ENCODE measurements at places on chromosomes 4 and X.

- peak; percentile 45 for DNase-seq
Measured at GRCh38 chr4:182922501-182923284, 5.5 kb upstream of the DCTD start.

GRCh38 chrX:1719270-1719669 is 104.4 kb downstream of the ASMT start:
- no peak for DNase-seq

GRCh38 chrX:130120321-130120731 is 10.0 kb upstream of the ELF4 start:
- DNase-seq, result no peak

GRCh38 chr4:86416081-86416480 is 56.2 kb upstream of the MAPK10 start:
- DNase-seq, result no peak

Data from choroid plexus epithelial cell (primary cell).